ENCODE measurements at places on chromosomes 11 and 22.

GRCh38 chr22:42442748-42443147 is 10.5 kb upstream of the NFAM1 start:
- no peak for DNase-seq

DNA sequence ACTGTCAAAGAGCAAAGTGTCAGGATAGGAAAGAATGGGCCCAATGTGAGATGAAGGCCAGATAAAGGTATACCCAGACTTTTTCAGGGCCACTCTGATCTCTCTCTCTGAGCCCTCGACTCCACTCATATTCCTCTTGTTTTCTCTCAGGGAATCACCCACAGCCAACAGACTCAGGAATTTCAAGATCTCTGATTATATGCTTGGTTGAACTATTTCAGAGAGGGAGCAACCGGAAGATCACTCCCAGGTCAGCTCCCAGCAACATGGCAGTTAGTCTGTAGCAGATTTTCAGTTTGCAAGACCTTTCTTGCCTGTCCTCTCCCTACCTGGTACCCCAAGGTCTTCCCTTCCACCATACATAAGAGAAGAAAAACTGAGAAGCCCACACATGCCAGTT is 102.5 kb downstream of the C11orf58 start:
- DNase-seq = no peak

DNA sequence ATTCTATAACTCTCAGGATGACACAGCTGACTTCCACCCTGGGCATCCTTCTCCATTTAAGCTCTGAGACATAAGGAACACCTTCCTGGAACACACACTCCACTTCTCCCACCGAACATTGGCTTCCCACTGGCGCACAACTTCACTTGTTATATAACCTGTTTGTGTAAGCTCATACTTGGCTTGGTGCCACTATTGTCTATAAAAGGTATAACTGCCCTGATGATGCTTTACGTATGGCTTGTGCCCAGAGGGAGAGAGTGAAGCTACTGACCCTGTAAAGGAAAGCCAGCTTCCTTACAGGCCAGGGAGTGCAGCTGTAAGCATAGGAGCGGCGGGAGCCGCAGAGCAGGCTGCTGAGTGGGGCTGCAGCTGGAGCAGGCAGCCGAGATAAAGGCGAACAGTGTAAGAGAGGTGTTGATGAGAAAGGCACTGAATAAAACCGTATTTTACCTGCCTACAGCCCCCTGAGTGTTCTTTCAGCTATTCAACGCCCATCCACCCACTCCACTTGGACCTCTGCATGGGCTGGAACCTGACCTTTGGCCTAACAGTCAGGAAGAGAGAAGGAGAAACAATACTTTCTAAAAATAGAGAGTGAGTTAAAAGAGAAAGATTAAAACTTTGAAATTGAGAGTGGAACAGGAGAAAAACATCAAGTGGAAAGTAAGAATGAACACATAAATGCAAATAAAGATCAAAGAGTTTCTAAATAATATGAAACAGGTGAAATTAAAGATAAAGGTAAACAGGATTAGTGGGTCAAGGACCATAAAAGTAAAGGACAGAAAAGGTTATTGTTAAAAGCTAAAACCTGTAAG is 252.1 kb upstream of the ARHGAP42 start:
- DNase-seq = no peak

DNA sequence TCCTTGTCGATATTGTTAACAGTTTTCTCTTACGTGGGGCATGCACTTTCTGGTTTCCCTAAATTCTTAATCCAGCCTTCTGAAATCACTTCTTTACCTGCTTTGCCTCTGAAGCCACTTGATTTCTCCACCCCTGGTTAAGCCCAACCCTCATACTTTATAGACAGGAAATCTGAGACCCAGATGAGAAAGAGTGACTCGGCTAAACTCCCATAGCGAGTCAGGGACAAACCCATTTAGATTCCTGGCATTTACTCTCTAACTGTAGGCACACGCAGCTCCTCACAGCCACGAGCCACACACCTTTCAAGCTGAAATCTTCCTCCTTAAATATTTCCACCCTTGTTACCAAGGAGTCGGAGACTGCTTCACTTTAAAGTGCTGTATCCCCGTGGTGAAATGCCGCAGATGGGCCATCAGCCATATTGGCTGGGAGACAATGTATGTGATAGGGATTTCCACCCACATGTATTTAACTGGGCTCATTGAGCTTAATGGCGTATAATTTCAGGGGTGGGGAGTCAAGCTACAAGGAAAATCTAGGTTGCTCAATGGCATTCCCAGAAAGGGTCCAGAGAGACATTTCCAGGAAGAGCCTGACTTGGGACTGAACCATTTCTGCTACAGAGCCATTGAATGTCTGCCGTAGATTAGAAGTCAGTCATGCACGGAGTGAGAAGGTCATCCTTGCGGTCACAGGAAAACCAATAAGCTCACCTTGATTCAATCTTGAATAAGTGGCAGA is 49.9 kb upstream of the GRK3 start:
- no peak for DNase-seq

- no peak for DNase-seq
These were observed 269.6 kb downstream of the LRRC4C start for GRCh38 chr11:41189701-41190436.

- DNase-seq = no peak
These were observed 14.5 kb downstream of the MAP6 start for GRCh38 chr11:75654314-75654713.

- peak; percentile 54 for DNase-seq
These were observed at the start of gene MPZL2 for GRCh38 chr11:118263695-118264568. TSS of gene MPZL2 (minus strand) at chr11:118264297. CDS start at chr11:118264153, 144 bp downstream.

DNA sequence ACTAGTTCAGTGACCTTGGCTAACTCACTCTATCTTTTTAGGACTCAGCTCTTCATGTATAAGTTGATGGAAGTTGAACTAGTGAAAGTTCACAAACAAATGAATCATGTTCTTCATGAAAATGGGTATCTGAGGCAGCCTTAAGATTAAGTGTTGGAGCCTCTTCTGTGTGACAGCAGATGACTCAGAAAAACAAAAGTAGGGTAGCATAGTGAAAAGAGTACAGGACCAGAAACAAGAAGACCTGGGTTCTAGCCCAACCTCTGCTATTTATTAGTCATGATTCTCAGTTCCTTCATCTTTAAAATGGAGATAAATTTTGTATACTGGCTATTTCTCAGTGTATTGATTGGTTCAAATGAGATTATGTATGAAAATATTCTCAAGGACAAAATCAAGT is 60.2 kb downstream of the USP35 start:
- DNase-seq = no peak

GRCh38 chr11:3202759-3203158 is 15.9 kb downstream of the MRGPRG start:
- DNase-seq = no peak

GRCh38 chr22:30495041-30495784 is 10.3 kb downstream of the SEC14L4 start:
- no peak for DNase-seq

- no peak for DNase-seq
These were observed 4.8 kb upstream of the FBXO7 start for GRCh38 chr22:32469799-32470212.

Measured in stimulated activated CD8-positive, alpha-beta memory T cell treated with anti-CD3 and anti-CD28 coated beads, Interleukin-4, amount 100 ng/mL, for 48 hours (primary cell).